C1 segment of cervical spinal cord (tissue), 14 donors: ENCODE measurements at places on chromosomes 3 and 15.

GRCh38 chr3:88151358-88151757, 1.6 kb downstream of the C3orf38 start:
- no peak for DNase-seq

DNA sequence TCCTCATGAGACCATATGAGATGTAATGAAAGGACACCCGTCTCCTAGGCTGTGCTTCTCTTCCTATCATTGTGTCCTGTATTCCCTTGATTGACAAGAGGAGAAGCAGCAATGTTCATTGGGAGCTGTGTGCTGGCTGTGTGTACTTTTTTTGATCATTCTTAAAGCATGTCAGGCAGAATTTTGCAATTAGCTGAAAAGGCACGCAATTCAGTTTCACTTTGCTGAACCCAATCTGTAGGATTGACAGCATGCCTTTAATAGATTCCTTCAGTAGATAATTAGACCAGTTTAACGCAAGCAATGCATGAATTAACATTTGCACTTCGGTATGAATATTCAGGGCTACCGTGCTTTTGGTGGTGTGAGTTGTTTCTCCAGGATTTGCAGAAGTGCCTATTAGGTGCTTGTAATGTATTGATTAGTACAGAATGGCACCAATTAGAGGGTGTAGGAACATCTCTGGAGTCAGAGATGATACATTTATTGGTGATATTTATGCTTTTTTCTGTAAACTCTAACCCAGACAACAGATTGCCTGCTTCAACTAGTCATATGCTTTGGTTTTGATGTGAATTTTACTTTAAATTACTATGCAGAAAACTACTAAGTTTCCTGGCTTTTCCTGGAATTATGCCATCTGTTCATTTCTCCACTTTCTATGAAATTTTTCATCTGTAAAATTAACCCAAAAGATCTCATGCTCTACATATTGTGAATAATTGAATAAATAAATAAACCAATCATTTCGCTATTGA, 114.3 kb downstream of the NSUN3 start:
- DNase-seq, result no peak

- DNase-seq, result no peak
These were observed 266.1 kb upstream of the NR2F2 start for GRCh38 chr15:96064351-96064756.

- no peak for DNase-seq
These were observed 1124.2 kb downstream of the NAALADL2 start for GRCh38 chr3:175983379-175983778.

DNA sequence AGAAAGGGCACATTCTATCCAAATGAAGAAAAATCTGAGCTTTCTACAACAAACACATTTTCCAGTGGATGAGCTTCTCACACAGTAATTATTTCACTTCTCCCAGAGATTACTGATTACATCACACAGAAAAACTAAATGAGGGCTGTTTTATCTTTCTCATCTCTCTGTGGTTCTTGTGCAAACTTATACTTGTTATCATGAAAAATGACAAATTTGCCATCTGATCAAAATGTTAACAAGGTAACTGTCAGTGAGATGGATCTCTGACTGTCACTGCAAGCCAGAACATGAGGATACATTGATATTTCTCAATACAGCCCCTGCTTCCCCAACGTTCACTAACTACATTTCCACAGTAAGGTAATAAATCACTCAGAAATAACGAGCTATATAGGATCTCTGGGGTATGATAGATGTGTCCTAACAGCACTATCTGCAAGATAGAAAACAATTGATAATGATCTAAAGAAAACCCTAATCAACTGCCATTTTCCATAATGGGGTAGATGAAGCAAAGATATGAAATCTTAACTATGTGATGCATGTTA, 829.3 kb upstream of the CFAP20DC start:
- DNase-seq, result no peak

DNA sequence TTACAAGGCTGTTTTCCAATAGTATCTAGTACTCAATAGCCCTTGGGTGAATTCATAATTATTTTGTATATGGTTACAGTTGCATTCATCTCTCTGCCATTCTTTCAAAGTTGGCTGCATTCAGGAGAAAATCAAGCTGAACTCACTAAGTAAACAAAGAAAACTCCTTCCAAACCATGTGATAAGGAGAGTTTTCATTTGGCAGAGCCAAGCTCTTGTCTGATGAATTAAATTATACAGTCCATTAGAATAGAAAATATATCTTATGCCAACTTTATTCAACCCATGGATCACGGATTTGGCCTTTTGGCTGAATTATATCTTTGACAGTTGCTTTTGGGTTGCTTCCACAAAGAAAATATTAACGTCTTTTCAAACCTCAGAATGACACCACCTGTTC, 272.3 kb upstream of the ROBO1 start:
- no peak for DNase-seq

DNA sequence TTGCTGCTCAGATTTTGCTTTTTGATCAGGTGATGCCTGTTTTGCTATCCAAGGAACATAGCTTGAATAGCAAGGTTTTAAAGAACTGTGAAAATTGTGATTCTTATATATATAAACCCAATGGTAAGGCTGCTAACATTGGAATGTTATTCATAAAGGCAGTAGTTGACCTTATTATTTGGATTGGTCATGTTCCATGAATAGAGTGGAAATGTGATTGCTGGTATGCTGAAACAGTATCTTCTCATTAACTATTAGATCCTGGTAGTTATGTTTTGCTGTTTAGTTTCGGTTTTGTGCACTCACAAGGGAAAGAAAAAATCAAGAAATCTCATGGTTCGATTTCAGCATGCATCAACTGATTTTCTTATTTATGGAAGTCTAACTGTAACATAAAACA, 78.7 kb upstream of the NPHP3 start:
- DNase-seq, result no peak
